Activated CD4-positive, alpha-beta T cell treated with anti-CD3 and anti-CD28 coated beads, Interleukin-2, amount 10 ng/mL, durations not matched to agents 24 days and 14 days (primary cell): ENCODE measurements at places on chromosomes 5 and 9. TPM values are rescaled to one million over a fixed set of nuclear protein-coding genes. Genes with fewer than 3 reads are reported as not detected.

Gene PCAT7
- total RNA-seq = not detected in 2 replicates

Gene GARNL3
- 3.1 and 3.3 TPM in 2 replicates for total RNA-seq

- no peak overlapping the region for H3K4me3 ChIP-seq
- no peak overlapping the region for H3K27ac ChIP-seq
- no peak for DNase-seq
- H3K27me3 ChIP-seq = no peaks in the 10 kb centered on the region
- no peaks in the 10 kb centered on the region for H3K36me3 ChIP-seq
These were observed 1571.3 kb downstream of the MAT2B start for GRCh38 chr5:165076686-165077085.

DNA sequence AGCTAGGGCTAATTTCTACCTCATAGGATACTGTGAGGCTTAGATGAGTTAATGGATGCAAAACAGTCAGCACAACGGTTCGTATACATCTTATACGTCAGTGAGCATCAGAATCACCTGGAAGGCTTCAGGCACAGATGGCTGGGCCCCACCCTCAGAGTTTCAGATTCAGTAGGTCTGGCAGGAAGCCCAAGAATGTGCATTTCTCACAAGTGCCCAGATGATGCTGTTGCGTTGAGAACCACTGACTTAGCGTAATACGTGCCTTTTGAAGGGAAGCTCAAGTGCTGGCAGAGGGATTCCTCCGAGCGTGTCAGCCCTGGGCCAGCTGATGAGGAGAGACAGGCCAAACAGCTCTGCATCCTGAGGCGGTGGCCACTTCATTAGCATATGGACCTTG is 117.1 kb upstream of the WWC1 start:
- peaks cover 2% of the 10 kb centered on the region for H3K4me1 ChIP-seq
- no peak overlapping the region for H3K4me3 ChIP-seq
- no peak for DNase-seq
- H3K27me3 ChIP-seq = no peaks in the 10 kb centered on the region
- H3K36me3 ChIP-seq = no peaks in the 10 kb centered on the region

DNA sequence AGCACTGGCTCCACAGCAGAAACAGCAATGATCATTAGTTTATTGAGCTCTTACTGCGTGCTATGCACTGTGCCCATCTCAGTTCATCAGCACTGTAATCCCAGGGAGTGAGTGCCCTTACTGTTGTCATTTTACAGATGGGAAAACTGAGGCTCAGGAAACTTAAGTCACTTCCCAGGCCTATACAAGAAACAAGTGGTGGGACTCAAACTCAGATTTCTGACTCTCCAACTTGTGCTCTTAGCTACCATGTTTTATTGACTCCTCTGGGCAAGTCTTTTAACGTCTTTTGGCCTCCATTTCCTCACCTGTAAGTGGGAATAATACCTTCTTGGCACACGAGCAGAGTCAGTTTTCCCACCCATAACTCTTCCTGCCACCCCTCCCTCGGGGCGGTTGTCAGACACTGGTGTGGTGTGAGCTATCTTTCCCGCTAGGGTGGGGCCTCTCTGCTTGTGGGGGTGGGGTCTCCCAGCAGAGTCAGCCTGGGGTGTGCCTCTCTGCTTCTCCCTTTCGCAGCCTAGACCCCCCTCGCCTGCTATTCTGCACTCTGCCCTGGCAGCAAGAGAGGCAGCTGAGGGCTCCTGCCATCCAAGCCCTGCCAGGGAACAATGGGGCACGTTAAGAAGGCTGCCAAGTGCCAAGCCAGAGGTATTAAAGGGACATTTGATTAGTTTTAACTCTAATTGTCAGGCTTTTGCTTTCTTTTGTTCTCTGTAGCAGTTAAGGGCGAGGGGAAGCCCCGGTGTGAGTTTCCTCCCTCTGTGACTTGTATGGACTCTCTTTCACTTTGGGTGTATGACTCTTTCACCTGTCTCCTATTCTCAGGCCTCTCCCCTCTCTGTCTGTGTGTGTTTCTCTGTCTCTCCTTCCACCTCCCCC is 12.1 kb downstream of the GALNT10 start:
- H3K4me3 ChIP-seq = peak overlapping the region; percentile 83
- no peaks in the 10 kb centered on the region for H3K27me3 ChIP-seq
- peaks cover 40% of the 10 kb centered on the region for H3K36me3 ChIP-seq
- peak; percentile 85 for DNase-seq

DNA sequence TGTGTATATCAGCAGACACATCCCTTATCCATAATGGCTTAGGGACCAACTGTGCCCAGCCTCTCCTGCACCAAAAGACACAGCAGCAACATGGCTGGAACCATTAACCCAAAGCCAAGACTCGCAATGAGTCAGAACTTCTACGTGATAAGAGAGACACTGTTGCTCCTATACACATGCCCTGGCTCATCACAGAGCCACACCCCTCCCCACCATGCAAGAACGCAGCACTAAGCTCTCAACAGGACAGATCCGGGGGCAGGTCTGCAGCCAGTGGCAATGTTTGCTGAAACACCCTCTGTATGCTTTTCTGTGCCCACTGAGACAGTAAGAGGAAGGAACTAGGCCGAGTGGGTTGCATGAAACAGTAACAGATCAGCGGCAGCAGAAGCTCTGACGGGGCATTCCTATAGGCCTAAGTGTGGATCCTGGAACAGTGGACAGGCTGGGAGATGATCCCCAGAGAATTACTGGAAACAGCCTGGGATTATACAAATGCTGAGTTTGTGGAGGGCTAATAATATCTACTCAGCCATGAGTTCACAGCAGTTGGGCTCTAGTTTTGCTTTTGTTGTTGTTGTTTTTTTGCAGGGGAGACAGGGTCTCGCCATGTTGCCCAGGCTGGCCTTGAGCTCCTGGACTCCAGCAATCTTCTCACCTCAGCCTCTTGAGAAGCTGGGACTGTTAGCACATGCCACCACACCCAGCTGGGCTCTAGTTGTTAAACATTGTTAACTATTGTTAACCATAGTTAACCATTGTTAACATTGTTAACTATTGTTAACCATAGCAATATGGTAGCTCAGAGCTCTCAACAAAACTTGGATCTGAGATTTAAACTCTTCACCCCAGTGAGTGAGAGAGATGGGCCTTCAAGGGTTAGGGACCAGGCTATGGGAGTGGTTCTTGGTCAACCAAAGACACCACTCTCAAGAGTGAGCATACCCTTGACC is 41.0 kb downstream of the B4GALT1 start:
- no peak for DNase-seq
- no peak overlapping the region for H3K27ac ChIP-seq
- H3K4me3 ChIP-seq = no peak overlapping the region
- H3K27me3 ChIP-seq = no peaks in the 10 kb centered on the region

- H3K27me3 ChIP-seq = no peaks in the 10 kb centered on the region
- no peak for DNase-seq
- H3K4me3 ChIP-seq = no peak overlapping the region
These were observed 370.6 kb upstream of the PIK3R1 start for GRCh38 chr5:67844924-67845323.
